Suppressor macrophage (primary cell): ENCODE measurements at places on chromosomes 1 and 21.

GRCh38 chr1:154605534-154605933 lies 2.5 kb downstream of the ADAR start:
- peak; percentile 48 for DNase-seq

DNA sequence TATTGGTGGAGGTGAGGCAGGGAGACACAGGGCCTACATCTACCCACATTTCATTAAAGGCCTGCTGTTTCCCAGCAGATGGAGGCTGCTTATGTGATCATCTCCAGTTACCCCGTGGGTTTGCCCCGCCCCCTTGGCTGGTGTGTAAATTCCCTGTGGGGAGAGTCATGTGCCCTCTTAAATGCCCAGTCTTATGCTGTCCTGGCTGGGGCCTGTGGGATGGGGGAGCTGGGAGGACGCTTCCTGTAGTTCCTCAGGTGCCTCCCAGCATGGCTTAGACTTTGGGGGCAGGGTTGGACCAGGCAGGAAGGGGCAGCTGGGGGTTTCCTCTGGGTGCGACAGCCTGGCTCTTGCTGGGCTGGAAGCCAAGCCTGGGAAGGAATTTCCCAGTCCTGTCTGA lies 15.5 kb upstream of the CITED4 start:
- peak; percentile 92 for DNase-seq

DNA sequence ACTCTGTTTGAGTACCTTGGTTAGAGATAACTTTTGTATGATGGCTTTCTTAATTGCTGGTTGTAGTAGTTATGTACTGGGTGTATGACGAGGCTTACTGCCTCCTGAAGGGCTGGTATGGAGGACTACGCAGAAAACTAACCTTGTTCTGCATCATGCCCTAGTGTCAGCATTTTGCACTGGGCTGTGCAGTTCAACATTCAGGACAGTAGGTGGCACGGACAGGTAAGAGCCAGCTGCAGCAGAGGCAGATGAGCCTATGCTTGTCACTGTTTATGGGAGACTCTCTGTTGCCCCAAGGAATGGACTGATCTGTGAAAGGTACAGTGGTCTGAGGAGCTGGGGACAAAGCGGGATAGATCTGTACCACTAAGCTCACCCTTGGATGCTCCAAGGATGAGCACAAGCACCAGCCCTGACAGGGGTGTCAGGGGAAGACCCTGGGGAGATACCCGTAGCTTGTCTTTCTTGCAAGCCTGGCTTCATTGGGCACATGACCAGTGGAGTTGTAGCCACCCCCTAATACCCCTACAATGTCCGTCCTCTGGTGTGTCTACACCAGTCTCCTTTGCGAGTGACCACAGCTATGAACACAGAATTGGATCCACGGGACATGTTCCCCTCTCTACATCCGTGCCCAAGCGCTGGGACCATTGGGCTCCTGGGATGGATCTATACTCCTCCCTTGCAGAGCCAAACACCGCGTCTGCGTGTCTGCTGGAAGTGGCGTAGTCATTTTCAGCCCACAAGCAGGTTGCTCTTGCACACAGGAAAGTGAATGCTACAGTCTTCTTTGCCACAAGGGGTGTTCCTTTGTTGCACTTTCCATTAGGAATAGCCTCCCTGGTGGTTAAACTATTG lies 51.1 kb upstream of the CFHR3 start:
- DNase-seq, result peak; percentile 20

GRCh38 chr1:9253004-9253403 lies 18.4 kb downstream of the H6PD start:
- DNase-seq, result no peak

DNA sequence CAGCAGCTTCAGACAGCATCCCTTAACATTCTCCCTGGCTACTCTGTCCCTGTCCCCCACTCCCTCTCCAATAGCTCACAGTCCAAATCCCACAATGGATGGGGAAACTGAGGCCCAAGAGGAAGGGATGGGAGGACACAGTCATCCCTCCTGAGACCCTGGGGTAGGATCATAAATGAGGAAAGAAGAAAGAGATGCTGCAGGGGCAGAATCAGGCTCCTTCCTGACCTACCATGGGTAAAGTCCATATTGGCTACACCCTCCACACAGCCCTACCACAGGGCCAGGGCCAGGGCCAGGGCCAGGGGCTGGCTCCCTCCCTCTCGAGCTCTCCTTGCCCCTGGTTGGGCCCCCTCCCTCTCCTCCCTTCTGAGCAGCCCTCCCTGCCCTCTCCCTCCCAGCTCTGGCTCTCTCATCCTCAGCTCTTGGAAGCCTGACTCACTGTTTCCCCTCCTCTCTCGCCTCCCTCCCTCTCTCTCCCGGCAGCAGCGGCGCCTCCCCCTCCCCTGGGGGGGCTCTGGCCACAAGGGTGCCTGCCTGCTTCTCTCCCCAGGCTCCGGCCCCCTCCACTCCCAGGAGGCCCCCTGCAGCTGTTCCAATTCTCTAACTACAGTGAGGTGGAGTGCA lies 4.9 kb downstream of the AHDC1 start:
- DNase-seq, result no peak

- DNase-seq, result no peak
Measured at GRCh38 chr1:83964153-83964552, 34.8 kb downstream of the TTLL7 start.

GRCh38 chr1:4006676-4007374 lies 106.8 kb upstream of the C1orf174 start:
- DNase-seq, result no peak

- DNase-seq, result no peak
Measured at GRCh38 chr1:203656796-203657747, 30.4 kb downstream of the ATP2B4 start.

DNA sequence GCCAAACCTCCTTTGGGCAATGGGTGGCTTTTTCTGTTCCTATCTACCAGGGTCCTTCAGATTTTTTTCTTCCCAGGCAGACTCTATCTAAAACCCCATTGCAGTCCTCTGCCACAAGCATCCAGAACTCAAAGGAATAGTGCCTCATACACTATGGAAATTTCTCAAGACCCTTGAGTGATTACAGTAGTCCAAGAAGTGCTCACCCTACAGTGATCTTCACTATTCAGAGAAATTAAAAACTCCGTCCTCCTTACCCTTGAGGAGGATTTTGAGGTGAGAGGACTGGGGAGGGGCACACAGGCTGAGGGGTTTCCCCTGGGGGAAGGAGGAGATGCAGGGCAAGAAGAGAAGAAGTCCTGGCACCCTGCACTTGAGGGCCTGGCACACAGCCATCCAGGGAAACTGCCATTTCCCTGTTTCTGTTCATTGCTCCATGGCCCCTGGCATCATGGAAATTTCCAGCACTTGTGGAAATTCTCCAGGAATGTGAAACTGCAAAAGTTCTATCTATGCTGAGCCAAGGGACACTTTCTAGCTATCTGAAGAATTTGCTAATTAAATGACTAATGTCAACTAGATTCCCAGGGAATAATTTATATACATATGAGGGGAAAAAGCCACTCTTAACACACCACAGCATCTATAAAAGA lies 102.5 kb upstream of the ATP1B1 start:
- DNase-seq, result peak; percentile 26

DNA sequence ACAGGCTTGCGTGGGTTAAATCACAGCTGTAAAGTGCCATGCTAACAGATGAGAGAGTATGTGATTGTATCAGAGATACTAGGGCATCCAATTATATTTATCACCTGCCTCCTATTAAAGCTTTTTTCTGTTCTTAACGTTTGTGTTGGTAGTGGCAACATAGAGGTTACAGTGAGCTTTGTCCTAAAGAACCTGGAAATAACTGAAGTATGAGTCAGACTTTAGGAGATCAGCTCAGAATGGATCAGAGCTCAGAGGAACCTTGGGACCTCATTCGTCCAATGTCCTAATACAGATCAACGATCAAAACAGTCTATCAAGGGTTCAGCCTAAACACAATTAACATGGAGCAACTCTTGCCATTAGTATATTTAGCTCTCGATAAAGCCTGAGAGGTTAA lies 81.0 kb downstream of the RGS7 start:
- DNase-seq, result no peak

GRCh38 chr21:17784604-17785402 lies 34.4 kb downstream of the C21orf91 start:
- no peak for DNase-seq

DNA sequence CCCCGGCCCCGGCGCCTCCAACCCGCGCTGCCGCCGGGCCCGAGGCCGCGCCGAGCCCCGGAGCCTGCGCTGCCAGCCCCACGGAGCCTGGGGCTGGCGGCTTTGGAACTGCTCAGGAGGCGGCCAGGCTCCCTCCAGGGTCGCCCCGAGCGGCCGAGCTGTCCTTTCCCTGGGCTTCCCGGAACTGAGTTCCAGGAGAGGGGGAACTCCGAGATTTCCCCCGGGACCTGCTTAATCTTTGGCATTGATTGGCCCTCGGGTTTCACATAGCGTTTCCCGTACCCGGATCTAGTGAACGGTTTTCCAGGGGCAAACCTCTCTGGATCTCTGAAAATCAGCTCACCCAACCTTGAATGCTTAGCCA lies 504 bp downstream of the H6PD start:
- no peak for DNase-seq

DNA sequence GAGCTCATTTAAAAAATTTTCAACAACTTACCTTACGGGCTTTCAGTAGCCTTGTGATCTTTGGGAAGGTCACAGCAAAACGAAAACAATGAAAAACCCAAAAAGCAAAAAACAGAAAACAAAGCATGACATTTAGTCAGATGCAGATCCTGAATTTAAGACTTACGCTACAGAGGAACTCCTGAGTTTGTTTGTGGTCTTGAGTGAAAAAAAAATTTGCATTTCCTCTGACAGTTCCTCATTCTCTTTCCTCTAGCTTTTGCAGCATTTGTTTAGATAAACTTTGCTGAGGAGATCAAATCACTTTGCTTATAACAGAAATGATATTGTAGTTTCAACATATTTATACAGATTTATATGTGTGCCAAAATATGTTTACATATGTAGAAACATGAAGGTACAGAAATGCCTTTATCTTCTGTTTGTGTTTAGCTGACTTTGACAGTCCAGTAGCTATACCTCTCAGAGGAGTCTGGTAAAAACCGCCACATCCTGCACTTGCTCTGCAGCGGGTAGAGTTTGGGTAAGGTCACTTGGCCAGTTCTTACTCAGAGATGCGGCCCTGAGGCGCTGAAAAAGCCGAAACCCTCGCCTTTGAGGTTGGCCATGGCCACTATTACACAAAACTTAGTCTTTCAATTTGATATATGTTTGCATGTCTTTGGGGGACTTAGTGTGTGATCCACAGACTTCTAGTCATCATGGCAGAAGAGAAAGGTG lies 142.5 kb downstream of the TNR start:
- peak; percentile 43 for DNase-seq

GRCh38 chr1:167650269-167651160 lies 20.5 kb downstream of the RCSD1 start:
- no peak for DNase-seq
